ENCODE measurements at places on chromosomes 2 and 18.

GRCh38 chr18:44805643-44806042 is 125.0 kb downstream of the SETBP1 start:
- DNase-seq: no peak

DNA sequence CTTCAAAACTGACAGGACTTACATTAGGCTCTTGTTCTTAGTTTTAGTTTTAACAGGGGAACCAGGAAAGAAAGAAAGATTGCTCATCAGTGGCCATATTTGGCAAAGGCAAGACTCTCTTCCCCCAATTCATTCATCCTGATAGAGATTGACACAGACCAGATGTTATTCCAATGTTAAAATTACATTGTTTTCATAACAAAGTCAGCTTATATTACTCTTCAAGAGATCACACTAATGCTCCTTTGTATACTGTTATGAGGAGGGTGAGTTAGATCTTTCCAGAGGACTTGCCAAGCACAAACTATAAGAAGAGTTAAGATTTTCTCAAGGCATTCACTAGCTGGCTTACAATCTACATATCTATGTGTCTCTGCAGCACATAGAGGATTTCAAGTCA is 252.1 kb downstream of the SLC8A1 start:
- no peak for DNase-seq

DNA sequence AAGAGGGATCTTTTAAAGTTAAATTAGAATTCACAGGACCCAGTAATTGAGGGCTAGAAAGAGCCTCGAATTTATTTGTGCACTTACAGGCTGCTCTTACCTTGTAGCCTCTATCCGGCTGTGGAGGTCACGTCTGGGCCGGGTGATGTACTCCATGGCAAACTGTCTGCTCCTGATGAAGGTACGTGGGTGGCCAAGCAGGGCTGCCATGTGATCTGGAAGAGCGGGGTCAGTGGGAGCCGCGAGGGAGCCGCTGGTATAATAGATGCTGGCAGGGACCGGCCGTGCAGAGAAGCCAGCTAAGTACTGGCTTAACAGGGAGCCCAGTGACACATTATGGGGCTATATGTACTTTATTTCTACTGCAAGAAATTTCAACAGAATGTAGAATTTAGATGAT is 59.2 kb downstream of the ADI1 start:
- no peak for DNase-seq

GRCh38 chr2:56460508-56460907 is 276.7 kb downstream of the CCDC85A start:
- no peak for DNase-seq

GRCh38 chr2:177606636-177607035 is 214.1 kb downstream of the AGPS start:
- DNase-seq: no peak

GRCh38 chr2:55314985-55315384 is 46.0 kb upstream of the MTIF2 start:
- DNase-seq: no peak

DNA sequence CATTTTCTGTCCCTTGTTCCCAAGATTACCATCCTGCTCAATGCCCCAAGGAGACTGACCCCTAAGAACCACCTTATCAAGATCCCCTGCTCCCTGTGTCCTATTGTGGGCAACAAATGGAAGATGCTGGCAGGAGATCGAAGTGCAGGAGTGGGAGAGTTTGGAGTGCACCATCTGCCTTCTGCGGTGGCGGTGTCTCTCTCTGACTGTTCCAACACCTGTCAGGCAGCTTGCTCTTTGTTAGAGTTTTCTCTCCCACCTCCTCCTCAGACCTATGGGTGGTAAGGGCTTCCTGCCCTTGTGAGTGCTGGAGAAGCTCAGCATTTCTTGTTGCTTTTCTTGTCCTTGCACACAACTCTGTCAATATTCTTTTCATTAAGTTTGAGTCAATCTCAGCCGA is 64.1 kb upstream of the SPHKAP start:
- no peak for DNase-seq

GRCh38 chr2:63078852-63079606 is 28.4 kb downstream of the OTX1 start:
- DNase-seq: no peak

GRCh38 chr2:207240649-207241048 is 74.9 kb upstream of the KLF7 start:
- DNase-seq: no peak

- no peak for DNase-seq
Measured at GRCh38 chr2:200625282-200625681, 39.5 kb downstream of the AOX1 start.

DNA sequence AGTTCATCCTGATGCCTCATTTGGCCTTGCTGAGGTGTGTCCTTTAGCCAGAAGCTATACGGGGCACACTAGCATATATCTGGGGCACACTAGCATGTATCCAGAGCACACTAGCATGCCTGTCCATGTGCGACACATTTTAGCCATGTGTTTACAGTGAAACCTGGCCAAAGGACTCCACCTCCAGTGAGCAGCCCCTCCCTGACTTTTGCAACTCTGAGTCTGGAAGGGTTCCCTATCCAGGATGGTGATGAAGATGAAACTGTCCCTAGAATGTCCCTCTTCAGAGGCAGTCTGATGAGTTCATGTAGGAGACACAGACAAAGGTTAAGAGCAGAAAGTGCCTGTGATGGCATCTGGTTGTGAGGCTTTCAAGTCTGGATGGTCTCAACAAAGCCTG is 61.4 kb upstream of the LGALSL start:
- no peak for DNase-seq

DNA sequence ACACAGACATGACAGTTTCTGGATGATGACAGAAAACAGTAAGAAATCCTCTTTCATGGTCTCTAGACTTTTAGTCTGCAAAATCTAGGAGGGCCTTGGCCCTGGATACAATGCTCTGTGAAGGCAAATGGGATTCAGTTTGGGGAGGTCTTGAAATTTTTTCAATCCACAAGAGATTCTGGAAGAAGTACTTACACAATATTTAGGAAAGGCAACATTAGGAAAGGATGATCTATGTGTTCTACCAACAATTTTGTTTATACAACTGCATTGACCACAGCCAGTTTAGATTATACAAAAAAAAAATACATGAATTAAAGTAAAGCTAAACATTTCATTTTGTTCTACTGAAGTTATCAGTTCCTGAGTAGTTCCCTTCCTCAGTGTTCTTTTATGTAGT is 208.0 kb downstream of the SRBD1 start:
- no peak for DNase-seq

GRCh38 chr2:61951881-61952280 is 46.4 kb downstream of the COMMD1 start:
- DNase-seq: no peak

DNA sequence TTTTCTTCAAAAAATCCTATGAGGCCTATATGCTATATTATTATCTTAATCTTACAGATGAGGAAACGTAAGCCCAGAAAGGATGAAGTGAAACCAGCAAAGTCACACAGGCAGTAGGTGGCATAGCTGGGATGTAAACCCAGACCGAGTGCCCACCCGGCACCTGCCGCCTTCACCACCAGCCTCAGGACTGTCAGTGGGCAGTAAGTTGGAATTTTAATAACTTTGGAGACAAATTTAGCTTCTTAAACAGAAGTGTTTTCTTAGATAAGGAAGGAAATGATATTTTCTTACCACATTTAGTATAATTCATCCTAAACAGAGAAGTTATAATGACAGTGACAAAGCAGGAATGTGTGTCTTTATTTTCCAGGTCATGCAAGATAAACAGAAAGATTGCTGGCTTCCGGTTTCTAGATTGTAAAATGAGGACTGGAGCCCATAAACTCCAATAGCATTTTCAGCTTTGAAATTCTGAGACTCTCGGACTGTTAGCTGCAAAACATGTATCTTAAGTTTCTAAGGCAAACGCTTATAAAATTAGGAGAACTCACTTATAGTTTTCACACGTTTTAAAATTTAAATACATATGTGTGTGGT is 59.3 kb downstream of the CD8B2 start:
- no peak for DNase-seq

DNA sequence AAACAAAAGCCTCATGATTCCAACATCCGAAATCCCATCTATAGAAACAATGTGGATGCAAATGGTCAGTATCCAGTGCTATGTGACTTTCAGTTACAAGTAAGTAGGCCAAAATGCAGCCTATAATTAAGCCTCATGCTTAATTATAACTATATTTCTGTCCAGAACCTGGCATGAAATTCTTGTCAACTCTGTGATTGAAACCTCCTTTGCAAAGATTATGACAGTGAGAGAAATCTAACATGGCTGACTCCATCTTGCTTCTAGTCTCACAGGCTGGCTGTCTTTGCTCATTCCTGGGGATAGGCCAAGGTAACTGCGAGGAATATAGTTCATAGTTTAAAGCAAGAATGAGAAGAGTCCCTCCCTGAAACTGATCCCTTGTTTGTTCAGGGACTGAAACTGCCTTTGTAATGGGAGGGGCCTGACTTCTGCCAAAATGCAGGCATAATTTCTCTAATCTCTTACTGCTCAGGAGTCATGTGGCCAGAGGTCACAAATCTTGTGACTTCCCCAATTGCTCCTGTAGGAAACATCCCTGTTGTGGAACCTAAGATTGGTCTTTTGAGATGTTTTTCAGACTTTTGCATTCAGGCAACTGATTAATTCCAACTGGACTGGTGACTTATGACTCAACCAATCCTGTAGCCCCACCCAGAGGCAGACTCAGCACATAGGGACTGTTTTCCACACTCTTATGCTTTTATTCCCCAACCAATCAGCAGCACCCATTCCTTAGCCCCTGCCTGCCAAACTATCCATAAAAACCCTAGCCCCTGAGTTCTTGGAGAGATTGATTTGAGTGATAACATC is 84.5 kb upstream of the TLK1 start:
- no peak for DNase-seq

GRCh38 chr2:32663864-32664263 is 36.0 kb downstream of the TTC27 start:
- DNase-seq: no peak

DNA sequence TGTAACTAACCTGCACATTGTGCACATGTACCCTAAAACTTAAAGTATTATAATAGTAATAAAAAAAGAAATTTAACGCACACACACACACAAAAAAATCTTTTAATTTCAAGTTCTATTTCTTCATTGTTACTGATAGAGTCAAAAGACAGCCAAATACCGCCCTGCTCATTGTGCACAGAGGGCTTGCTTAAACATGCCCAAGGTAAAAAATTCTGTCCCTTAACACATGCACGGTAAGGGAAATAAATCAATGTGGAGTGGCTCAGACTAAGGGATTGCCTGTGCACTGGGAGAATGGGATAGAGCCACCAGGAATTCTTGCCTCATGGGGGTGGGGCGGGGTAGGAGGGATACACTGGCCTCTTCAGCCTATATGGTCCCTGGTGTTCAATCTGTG is 468.0 kb downstream of the NUP35 start:
- no peak for DNase-seq

DNA sequence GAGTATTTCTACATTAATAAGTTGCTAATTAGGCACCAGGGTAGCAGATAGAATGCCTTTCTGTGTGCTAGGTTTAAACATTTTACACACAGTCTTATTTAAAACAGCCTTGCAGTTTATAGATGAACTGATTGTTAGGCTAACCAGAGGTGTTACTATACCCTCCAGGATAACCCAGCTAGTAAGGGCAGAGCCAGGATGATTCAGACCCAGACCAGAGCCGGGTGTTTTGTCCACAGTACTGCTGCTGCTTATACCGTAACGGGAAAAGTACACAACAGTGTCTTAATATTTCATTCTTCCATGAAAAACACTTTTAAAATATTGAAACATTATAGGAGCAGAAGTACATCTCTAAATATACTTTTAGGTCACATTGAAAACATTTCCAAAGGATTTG is 82.7 kb downstream of the MALT1 start:
- no peak for DNase-seq

DNA sequence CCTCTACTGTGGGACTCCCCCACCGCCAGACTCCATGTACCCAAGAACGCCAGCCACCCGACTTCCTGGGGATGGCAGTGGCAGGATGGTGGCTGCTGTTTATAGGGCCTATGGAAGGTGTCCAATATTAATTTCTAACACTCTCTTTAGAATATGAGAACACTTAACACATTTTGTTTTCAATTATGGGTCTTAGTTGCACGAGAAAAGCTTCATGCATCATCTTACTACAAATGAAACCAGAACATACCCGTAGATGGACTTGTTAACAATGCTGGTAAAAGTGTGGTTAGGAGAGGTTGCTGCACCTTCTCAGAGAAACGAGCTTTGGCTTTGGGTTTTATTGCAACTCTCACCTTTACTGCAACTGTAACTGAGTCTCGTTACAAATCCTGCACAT is 335.6 kb upstream of the ID2 start:
- DNase-seq: no peak

- DNase-seq: no peak
Measured at GRCh38 chr18:76764291-76764901, 58.0 kb upstream of the ZNF236 start.

DNA sequence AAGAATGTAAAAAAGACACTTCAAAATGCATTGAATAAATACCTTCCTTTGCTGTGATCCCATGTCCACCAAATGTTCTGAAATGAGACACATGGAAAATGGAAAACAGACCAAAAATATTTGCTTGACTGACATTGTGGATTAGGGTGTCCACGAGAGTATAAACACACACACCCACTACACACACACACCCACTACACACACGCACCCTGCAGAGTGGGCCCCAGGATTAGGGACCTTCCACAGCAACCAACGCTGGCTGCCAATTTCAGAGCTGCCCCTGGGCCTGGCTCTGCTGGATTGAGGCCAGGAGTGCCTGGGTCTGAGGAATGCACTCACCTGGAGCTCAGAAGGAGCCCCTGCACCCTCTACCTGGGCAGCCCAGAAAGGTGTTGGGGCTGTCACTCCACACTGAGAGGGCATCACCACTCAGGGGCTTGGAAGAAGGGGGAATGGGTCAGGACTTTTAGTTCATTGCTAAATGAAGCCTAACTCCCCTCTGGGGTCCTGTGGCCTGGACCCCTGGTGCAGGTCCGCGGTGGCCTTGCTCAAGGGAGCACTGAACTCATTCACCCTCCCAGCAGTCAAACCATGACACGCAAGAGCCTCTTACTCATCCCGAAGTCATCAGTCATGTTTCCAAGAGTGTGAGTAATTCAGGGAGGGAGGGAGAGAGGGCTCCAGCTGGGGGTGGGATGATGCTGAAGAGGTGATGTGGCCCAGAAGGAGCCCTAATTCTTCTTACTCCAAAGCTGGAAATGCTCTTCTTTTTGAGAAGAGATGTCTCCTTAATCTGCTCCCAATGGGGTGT is 50.2 kb upstream of the PLB1 start:
- no peak for DNase-seq

DNA sequence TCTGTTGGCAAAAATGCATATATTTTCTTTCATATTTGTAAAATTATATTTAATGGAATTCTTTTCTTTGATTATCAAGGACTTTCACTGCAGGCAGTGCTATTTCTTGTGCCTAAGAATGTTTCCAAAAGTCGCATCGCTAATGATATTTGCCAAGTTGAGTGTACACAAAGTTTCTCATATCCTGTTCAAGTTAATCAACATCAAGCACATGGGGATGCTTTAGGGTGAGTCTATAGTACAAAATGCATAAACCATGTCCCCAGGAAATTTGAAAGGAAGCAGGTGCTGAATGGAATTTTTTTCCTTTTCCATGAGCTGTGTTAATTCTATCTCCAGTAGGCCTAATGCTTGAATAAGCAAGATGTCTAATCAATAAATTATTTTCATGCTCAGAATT is 129.7 kb downstream of the GALNT1 start:
- no peak for DNase-seq

Data from stimulated activated CD4-positive, alpha-beta T cell treated with anti-CD3 and anti-CD28 coated beads, Interleukin-15, amount 100 ng/mL, for 1 hour (primary cell).